ENCODE measurements at places on chromosomes 3 and 15.
A peak's percentile ranks its signal among the peaks of the same experiment; 100 is the strongest.

DNA sequence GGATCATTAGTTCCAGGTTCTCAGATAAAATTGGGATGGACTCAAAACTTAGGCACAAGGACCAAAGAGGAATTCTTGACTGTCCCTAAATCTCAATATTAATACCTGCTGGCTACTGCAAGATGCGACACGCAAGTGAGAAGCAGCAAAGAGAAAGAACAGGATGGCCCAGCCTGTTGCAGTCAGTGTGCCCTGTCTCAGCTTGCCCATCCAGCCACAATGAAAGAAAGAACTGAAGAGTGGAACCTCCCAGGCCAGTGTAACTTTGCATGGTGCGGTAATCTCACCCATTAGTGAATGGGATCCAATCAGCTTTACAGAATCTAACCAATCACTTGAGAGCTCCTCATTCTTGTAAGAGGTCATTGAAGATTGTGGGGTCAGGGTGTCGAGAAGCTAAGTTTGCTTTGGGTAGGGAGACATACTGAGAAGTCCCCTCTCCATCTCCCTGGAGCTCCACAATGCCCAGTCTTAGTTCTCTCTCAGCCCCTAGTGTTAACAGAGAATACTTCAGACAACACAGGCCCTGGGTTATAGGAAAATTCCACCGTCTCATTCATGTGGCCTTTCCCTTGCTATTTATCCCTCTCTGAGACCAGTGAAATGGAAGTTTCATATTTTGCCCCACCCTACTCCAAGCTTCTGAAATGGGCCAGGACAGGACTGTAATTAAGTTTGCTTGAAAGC, 3.2 kb upstream of the SLC9A9 start:
- DNase-seq: no peak

DNA sequence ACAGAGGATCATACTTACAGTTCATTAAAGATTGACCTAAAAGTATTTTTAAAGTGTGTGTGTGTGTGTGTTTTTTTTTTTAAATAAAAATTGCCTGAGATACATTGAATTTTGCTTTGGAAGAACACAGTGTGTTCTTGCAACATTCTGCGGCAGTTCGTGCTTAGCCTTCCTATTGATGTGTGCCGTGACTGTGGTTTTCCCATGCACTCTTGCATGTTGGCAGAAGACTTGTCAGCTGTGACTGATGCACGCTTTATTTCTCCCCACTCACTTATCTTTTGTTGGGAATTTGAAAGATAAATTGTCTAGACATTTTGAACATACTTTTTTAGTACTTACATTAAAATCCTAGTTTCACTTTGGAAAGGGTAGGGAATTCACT, 136.3 kb upstream of the LRRFIP2 start:
- DNase-seq: no peak

DNA sequence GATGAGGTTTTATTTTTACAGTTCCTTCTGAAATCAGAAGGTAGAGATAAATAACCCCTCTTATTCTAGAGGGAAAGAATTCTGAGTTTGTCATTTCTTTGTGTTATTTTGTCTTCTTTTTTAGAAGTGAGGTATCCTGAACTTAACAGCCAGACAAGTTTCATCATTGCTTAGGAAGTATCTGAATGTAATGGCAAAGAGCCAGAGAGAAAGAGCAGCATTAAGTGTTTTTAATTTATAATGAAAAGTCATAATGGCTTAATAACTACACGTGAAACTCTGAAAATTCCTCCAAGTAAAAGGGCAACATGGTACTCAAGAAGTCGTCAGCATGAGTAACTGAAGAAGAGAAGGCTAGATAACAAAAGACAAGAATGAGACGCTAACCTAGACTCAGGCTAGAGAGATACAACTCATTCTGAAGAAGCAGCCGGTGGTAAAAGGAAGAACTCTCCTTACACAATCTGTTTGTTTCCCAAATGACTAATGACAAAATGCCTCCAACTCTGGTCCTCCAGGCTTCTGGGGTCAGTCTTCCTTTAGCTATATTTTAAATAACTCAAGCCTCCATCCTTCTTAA, 116.2 kb upstream of the NECTIN3 start:
- no peak for DNase-seq

- DNase-seq: peak; percentile 45
Measured at GRCh38 chr15:31472636-31473384, 146.2 kb downstream of the KLF13 start.

- DNase-seq: no peak
Measured at GRCh38 chr15:96670389-96670788, 339.9 kb downstream of the NR2F2 start.

DNA sequence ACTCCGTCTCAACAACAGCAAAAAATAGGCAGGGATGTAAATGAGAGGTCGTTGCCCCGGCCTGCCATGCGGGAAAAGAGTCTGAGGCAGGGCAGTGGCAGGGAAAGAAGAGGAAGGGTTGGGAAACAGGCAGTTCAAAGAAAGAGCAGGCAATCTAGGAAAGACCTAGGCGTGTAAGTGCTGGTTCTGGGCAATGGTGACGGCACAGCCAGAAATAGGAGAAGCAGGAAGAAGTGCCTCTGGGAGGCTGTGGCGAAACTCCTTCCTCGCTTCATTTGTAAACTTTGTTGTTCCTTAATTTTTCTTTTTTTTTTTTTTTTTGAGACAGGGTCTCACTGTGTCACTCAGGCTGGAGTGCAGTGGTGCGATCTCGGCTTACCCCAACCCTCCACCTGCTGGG, 4.3 kb downstream of the SLC51A start:
- DNase-seq: no peak
